GM23248 (cell line): ENCODE measurements at places on chromosomes 4 and X.

DNA sequence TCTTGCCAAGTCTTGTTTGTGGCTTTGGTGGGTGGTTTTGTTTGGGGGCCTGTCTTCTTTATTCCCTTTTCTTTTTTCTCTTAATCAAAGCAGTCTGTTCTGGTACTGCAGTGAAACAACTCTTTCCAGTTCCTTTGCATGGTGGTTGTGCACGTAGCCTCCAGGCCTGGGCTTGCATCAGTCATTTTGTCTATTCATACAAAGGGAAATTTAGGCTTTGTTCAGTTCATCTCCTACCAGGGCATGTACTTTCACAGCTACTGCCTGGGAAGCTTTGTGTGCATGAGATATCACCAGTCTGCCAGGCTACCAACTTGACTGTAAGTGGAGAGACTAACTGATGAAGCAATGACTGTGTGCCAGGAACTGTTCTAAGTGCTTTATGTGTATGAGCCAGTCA lies 8.5 kb downstream of the TRIM2 start:
- peak; percentile 38 for DNase-seq

- DNase-seq: no peak
These were observed 18.8 kb downstream of the GRPR start for GRCh38 chrX:16142246-16142558.

- DNase-seq: no peak
These were observed 39.5 kb downstream of the SORBS2 start for GRCh38 chr4:185772391-185773093.

GRCh38 chrX:45860450-45860849 lies 659.8 kb upstream of the DIPK2B start:
- no peak for DNase-seq

DNA sequence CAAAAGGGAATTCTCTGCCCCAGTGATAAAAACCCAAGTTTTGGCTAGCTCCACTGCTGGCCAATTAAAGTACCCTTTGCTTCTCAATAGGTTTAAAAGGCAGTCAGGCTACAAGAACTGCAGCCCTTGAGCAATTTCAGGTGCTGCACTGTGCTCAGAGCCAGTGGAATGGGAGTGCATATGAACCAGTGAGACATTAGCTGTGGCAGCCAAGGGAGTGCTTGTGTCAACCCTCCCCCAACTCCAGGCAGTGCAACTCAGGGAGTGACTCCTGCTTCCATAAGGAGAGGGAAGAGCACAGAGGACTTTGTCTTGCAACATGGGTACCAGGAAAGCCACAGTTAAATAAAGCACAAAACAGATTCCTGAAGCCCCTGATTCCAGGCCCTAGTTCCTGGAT lies 61.6 kb upstream of the VAMP7 start:
- peak; percentile 3 for DNase-seq

DNA sequence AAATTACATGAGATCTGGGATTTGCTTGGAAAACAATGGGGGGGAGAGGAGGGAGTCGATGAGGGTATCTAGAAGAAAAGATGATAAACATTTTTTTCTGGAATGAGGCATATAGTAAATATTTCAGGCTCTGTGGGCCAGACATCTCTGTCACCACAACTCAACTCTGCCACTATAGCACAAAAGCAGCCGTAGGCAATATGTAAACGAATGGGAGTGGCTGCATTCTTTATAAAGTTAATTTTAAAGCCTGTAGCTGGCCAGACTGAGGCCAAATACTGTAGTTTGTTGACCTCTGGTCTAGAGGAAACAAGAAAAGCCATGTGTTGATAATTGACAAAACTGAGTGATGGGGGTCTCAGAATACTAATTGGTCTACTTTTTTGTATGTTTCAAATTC lies 14.1 kb upstream of the TCEANC start:
- no peak for DNase-seq

GRCh38 chr4:129350834-129351721 lies 255.1 kb downstream of the C4orf33 start:
- no peak for DNase-seq
